ENCODE measurements at places on chromosomes 3 and 15. TPM values are rescaled to one million over a fixed set of nuclear protein-coding genes. Genes with fewer than 3 reads are reported as not detected.

DNA sequence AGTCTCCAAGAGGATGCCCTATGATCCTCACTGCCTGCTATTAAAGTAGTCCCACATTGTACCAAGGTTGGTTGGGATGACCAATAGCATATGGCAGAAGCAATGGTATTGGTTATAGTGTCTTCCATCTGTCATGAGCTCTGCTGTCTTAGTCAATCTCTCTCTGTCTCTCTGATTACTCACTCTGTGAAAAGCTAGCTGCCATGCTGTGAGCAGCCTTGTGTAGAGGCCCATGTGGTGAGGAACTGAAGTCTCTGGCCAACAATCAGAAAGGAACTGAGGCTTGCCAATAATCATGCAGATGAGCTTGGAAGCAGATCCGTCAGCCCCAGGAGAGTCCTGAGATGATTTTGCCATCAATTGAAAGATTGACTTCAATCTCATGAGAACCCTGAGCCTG is 60.3 kb upstream of the CFAP161 start:
- peaks cover 6% of the 10 kb centered on the region for H3K27me3 ChIP-seq
- H3K36me3 ChIP-seq: no peaks in the 10 kb centered on the region
- H3K27ac ChIP-seq: no peak overlapping the region
- H3K4me1 ChIP-seq: peaks cover 5% of the 10 kb centered on the region
- DNase-seq: no peak

DNA sequence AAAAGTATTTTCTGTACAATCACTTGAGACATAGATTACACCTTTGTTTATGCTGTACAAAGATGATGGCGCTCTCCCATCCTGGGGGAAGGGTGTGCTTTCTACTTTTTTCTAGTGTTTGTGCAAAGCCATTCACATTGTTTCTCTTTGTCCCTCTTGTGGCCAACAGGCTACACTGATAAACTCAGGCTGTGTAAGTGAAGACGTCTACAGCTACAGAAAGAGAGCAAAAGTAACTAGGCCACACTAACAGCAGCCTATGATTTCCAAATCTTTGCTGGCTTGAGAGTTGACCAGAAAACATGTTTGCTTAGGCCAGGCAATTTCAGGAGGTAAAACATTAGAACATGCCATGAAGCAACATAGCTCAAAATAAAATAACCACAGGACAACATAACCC is 75.1 kb downstream of the FOXB1 start:
- H3K36me3 ChIP-seq: no peaks in the 10 kb centered on the region
- H3K27me3 ChIP-seq: peaks cover 46% of the 10 kb centered on the region
- H3K27ac ChIP-seq: no peak overlapping the region

The TM4SF1 gene
- 122 TPM for total RNA-seq

The GRAMD1C gene
- 1.2 TPM for total RNA-seq

The POPDC2 gene
- total RNA-seq: 2.4 TPM

DNA sequence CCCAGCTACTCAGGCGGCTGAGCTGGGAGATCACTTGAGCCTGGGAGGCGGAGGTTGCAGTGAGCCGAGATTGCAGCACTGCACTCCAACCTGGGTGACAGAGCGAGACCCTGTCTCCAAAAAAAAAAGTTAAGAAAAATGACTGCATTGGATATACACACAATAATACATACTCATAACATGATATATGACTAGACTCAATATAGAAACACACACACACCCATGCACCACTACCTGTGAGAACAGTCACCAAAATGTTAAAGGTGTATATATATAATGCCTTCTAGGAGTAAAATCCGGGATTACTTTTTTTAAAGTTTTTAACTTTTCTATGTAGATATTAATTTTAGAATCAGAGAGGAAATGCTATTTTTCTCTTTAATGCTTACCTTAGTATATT is 25.9 kb downstream of the PHC3 start:
- no peaks in the 10 kb centered on the region for H3K27me3 ChIP-seq
- H3K36me3 ChIP-seq: peaks cover 24% of the 10 kb centered on the region
- no peak for DNase-seq
- H3K4me3 ChIP-seq: no peak overlapping the region

The GATA2 gene
- total RNA-seq: 0.91 TPM

- H3K36me3 ChIP-seq: no peaks in the 10 kb centered on the region
- peaks cover 12% of the 10 kb centered on the region for H3K4me1 ChIP-seq
- peaks cover 55% of the 10 kb centered on the region for H3K27me3 ChIP-seq
- no peak for DNase-seq
Measured at GRCh38 chr3:193830791-193831191, 237.8 kb downstream of the OPA1 start.

The KLHL6 gene
- total RNA-seq: not detected

DNA sequence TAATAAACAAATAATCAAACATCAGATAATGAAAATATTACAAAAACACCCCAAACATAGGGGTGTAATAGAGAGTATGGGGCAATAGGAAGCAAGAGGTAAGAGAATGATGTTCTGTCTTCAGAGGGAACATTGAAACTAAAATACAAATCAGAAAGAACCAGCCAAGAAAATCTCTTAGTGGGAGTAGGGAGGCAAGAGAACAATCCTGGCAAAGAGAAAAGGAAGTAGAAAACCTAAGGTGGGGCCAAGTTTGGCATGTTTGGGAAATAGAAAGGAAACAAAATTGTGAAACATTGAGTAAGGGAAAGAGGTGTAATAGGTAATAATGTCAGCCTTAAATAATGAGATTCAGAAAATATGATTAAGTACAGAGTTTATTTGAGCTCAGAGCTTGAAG is 467.1 kb downstream of the RBMS3 start:
- peaks cover 6% of the 10 kb centered on the region for H3K4me1 ChIP-seq
- no peaks in the 10 kb centered on the region for H3K36me3 ChIP-seq
- no peak overlapping the region for H3K4me3 ChIP-seq
- H3K27ac ChIP-seq: no peak overlapping the region
- no peak for DNase-seq
- H3K27me3 ChIP-seq: no peaks in the 10 kb centered on the region

The CCDC13 gene
- 0.30 TPM for total RNA-seq

The ANKRD63 gene
- total RNA-seq: 0.42 TPM

The FHIT gene
- total RNA-seq: 1.6 TPM

DNA sequence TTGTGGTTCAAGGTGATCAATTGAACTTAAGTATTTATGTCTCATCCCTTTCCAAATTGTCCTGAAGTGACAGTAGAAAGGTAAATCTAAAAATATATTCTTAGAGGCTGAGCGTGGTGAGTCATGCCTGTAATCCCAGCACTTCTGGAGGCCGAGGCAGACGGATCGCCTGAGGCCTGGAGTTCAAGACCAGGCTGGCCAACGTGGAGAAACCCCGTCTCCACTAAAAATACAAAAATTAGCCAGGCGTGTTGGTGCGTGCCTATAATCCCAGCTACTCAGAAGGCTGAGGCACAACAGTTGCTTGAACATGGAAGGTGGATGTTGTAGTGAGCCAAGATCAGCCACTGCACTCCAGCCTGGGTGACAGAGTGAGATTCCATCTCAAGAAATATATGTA is 226.6 kb downstream of the DPH6 start:
- no peak for DNase-seq
- no peaks in the 10 kb centered on the region for H3K27me3 ChIP-seq
- no peak overlapping the region for H3K27ac ChIP-seq
- peaks cover 4% of the 10 kb centered on the region for H3K36me3 ChIP-seq
- no peaks in the 10 kb centered on the region for H3K4me1 ChIP-seq
- H3K4me3 ChIP-seq: no peak overlapping the region

The MYLK gene
- total RNA-seq: 30.7 TPM

DNA sequence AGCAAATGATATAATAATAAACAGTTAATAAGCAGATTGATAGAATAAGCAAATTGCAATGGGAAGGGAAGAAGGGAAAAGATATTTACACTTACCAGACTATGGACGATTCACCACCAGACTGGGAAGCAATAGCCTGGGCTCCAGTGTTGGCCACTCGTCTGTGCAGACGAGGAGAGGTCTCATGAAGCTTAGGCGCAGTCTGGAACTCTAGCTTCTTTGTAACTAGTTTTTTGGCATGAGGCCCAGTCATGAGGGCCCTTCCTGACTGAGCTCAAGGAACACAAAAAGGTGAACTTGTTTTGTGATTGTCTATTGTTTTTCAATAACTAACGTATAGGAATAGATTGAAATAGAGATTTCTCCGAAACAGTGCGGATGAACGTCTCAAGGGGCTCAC is 63.3 kb upstream of the GATM start:
- H3K27me3 ChIP-seq: no peaks in the 10 kb centered on the region
- H3K27ac ChIP-seq: no peak overlapping the region
- H3K4me1 ChIP-seq: peaks cover 29% of the 10 kb centered on the region
- H3K4me3 ChIP-seq: no peak overlapping the region
- H3K36me3 ChIP-seq: no peaks in the 10 kb centered on the region

- no peaks in the 10 kb centered on the region for H3K4me1 ChIP-seq
- no peak overlapping the region for H3K4me3 ChIP-seq
- H3K27ac ChIP-seq: no peak overlapping the region
- H3K36me3 ChIP-seq: no peaks in the 10 kb centered on the region
- H3K27me3 ChIP-seq: no peaks in the 10 kb centered on the region
Measured at GRCh38 chr3:133514418-133514817, 59.1 kb upstream of the CDV3 start.

The GHSR gene
- not detected for total RNA-seq

The GHRL gene
- 0.91 TPM for total RNA-seq

- no peaks in the 10 kb centered on the region for H3K27me3 ChIP-seq
- H3K27ac ChIP-seq: no peak overlapping the region
- peaks cover 19% of the 10 kb centered on the region for H3K4me1 ChIP-seq
- H3K4me3 ChIP-seq: no peak overlapping the region
Measured at GRCh38 chr15:63030101-63030551, 12.4 kb upstream of the TPM1 start.

GRCh38 chr15:62124973-62125303 is 40.1 kb downstream of the C2CD4B start:
- peaks cover 2% of the 10 kb centered on the region for H3K4me1 ChIP-seq
- DNase-seq: no peak
- H3K27ac ChIP-seq: no peak overlapping the region
- H3K36me3 ChIP-seq: no peaks in the 10 kb centered on the region

The CELSR3 gene
- total RNA-seq: 7.4 TPM

- H3K27ac ChIP-seq: no peak overlapping the region
- no peak for DNase-seq
- no peak overlapping the region for H3K4me3 ChIP-seq
- H3K36me3 ChIP-seq: peaks cover 20% of the 10 kb centered on the region
- H3K4me1 ChIP-seq: no peaks in the 10 kb centered on the region
Measured at GRCh38 chr3:123134671-123135070, 67.1 kb upstream of the SEC22A start.

Data from osteocyte (in vitro differentiated cells).